Activated T-cell treated with anti-CD3 and anti-CD28 coated beads, Interleukin-2, amount 50 U/mL, for 72 hours (primary cell): ENCODE measurements at places on chromosomes 13 and 19.

GRCh38 chr13:107065036-107065435 is 497.1 kb upstream of the ARGLU1 start:
- DNase-seq: no peak

- no peak for DNase-seq
These were observed 26.2 kb downstream of the SIGLECL1 start for GRCh38 chr19:51277112-51277511.

DNA sequence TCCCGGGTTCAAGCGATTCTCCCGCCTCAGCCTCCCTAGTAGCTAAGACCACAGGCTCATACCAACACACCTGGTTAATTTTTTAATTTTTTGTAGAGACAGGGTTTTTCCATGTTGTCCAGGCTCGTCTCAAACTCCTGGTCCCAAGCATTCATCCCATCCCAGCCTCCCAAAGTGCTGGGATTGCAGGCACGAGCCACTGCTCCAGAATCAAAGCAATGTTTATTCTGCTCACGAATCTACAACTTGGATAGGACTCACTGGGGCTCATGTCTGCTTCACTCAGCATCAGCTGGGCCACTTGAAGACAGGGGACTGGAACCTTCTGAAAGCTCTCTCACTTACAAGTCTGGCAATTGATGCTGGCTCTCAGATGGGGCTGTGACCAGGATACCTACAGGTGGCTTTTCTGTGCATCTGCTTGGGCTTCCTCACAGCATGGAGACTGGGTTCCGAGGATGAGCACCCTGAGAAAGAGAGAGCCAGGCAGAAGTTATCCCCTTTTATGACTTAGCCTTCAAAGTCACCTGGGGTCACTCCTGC is 8.2 kb upstream of the ZNF792 start:
- no peak for DNase-seq

GRCh38 chr19:33676999-33677665 is 55.4 kb downstream of the CHST8 start:
- DNase-seq: no peak

DNA sequence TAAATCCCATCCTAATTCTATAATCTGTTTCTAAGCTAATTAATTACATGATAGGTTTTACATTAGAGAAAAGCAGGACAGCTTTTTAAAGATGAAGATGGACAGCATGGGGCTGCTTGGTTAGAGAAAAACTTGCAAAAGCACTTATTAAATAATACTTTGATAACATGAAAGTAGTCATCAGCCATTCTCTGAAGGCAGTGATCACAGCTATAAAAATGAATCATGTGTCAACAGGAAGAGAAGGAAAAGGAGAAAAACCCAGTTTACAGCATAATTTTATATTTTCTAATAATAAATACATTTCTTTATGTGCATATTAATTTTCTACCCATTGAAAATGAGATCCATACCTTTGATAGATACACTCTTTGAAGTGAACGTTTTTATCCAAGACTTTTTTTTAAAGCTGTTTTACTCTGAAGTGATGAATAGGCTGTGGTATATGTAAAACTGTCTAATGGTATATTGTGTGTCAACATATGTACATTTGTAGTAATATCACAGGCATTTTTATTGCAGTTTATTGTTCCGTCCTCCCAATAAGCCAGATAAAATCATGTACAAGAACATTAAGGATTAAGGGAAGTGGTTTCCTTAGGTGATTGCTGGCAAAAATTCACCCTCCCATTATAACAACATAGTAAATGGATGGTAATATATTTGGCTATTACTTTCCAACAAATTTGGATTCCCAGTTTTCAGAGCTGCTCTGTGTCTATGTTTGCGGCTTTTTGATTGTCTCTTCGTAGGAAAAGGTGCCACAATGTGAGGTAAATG is 1.3 kb upstream of the KLF5 start:
- no peak for DNase-seq

DNA sequence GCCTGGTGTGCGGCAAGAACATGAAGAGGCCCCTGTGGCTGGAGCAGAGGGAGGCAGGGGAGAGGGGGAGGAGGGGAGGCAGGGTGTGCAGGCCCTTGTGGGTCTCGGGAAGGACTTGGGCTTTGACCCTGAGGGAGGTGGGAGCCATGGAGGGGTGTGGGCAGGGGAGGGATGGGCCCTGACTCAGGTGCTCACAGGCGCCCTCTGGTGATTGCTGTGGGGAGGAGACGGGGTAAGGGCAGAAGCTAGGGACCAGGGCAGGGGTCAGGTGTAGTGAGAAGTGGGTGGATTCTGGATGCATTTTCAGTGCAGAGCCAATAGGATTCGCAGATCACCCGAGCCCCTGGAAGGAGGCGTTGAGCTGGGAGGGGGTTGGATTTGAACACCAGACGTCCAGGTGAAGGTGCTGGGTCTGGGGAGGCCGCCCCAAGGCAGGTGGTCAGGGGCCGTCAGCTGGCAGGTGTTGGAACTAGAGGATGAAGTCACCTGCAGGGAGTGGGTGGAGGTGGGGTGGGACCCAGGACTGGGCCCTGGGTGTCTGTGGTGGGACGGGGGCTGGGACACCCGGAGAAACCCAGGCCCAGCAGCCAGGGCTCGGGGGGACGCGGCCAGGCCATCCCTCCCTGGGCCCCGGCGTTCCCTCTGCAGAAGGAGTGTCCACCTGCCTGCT is 185.4 kb downstream of the KDM4B start:
- DNase-seq: peak; percentile 59

DNA sequence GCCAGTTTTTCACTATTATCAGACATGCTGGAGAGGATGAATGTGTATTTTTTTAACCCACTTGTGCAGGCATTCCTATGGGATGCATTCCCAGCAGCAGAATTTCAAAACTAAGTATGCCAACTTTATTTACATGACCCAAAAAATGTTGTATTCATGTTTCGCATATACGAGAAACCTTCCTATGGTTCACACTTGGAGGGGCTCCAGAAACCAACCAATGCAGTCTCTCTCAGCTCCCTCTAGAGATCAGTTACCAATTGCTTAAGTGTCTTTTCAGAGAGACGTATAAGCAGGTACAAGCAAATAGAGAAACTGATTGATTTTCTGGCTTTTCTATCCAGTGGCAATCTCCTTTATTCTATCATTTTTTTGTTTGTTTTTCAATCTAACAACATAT is 5.5 kb upstream of the PTOV1 start:
- DNase-seq: no peak

DNA sequence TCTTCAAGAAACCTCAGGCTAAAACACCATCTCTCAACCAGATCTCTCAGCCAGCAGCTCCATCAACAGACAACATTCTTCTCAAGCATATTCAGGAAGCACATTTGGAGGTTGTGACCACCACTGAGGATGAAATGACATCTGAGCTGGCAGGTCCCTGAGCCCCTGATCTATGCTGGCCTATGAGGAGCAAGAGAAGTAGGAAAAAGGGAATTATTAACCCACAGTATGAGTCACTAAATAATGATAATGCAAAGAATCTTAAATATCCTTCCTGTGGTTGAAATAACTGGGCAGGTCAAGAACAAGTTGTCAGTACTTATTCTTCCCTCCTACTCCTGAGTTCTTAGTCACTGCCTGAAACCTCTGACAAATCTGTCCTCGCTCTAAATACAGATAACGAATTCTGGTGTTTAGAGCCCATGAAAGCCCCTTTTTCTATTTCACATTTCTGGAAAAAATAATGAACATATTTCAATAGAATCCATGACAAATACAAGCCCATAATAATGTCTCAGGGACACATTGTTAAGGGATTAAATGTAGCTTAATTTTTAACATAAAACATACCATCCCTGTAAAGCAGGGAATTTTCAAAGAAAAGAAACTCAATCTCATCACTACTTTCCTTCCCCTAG is 225.8 kb upstream of the IRS2 start:
- no peak for DNase-seq

DNA sequence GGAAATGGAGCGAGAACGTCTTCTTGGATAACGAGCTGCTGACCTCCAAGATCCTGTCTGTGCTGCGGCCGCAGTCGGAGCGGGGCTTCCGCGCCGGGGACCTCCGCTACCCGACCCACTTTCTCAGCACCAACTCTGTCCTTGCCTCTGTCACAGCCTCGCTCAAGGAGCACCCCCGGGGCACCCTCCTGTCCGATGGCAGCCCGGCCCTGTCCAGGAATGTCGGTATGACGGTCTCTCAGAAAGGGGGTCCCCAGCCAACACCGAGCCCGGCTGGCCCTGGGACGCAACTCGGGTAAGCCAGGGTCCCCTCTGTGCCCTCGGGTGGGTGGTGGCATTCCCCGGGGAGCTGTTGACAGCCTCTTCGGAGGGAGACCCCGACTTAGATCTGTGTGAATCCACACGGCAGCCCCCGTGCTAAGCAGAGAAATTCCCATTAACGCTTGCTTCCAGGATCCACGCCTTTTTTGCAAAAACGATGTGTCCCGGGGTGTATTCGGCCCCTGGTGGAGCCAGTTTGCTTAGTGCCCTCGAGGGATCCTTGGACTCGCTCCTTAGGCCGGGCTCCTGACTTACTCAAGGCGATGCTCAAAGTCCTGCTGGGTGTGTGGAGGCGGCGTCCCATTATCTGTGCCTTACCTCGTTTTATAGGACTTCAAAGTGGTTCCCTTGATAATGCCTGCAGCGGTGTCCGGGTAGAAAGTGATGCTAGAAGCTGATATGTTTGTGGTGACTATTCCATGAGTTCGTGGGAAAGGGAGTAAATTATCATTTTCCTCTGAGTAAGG is 48.5 kb downstream of the PEX11G start:
- DNase-seq: no peak

DNA sequence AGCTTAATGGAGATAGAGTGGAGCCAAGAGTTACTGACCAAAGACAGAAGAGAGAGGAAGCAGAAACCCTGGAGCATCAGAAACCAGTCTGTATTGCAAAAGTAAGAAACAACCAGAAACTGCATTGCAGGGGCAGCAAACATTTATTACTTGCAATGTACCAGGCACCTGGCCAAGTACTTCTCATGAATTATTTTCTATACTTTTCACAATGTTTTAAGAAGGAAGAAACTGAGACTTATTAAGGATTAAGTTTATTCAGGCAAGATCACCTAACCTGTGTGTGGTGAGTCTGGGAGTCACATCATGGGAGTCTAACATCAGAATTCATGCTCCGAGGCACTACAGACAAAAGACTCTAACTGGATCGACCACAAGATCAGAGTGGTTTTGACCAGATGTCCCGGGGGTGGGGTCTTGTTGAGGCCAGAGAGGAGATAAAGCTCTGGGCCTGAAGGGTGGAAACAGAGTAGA is 47.4 kb downstream of the TNFRSF19 start:
- DNase-seq: no peak

GRCh38 chr19:33294058-33294798 is 8.1 kb downstream of the CEBPA start:
- no peak for DNase-seq

DNA sequence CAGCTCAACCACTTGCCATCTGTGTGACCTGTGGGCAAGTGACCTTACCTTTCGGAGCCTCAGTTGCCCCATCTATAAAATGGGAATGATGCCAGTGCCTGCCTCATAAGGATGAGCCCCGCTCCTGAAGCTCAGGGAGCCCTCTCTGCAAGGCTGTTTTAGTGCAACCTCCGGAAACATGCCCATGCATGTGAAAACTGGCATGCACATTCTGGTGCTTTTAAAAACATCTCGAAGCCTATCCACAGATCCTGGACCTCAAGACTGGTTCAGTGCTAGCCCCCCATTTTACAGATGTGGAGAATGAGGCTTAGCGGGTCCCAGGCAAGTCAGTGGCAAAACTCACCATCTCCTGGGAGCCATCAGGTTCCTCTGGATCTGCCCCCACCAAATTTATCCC is 5.6 kb downstream of the CADM4 start:
- no peak for DNase-seq

DNA sequence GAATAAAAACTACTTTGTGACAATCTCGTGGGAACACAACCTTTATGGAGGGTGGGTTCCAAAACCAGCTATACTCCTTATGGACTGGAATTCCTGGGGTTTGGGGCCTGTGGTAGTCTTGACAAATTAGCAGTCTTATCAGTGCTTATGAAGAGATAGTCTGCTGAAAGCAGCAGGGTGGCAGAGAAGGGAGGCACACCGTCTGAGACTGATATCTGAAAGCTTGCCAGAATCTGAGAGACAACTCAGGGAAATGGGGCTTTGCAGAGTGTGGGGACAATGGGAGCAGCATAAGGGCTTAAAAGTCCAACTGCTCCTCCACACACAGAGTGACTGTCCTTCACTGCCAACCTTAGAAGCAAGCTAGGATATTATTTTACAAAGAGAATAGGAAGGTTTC is 95.9 kb downstream of the UGGT2 start:
- DNase-seq: no peak

- no peak for DNase-seq
These were observed 19.7 kb downstream of the RANBP3 start for GRCh38 chr19:5958074-5958850.

DNA sequence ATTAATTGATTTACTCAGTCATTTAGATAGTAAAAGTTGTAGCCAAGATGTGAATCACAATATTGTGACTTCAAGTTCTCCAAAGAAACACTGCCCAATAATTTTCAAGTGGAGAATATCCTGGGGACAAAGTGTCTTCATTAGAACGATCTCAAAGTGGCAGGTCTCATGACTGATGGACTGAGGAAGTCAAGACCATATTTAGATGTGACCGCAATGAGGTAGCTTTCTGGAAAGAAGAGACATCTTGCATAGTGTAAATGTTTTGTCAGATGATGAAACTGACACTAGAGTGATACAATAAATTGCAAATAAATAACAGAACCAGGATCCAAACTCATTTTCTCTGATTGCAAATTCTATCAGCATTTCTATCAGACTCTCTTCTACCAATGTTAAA is 1476.9 kb downstream of the EFNB2 start:
- DNase-seq: no peak

GRCh38 chr19:38206928-38207327 is 17.1 kb downstream of the DPF1 start:
- DNase-seq: no peak

DNA sequence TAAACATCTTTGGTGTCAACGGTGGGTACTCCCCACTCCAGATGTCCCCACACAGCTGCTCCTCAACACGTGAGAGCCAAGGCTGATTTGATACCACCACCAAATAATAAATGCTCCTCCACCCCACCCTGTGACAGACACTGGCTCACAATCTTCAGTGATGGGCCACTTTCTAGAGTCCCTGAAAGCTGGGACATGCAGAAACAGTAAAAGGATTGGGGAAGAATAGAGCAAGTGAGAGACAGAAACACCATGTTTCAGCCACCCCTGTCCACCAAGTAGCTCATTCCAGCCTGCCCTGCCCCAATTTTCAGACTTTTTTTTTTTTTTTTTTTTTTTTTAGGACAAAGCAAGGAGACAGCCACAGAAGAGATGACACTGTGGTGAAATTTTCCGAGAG is 1.6 kb downstream of the SLC46A3 start:
- no peak for DNase-seq

DNA sequence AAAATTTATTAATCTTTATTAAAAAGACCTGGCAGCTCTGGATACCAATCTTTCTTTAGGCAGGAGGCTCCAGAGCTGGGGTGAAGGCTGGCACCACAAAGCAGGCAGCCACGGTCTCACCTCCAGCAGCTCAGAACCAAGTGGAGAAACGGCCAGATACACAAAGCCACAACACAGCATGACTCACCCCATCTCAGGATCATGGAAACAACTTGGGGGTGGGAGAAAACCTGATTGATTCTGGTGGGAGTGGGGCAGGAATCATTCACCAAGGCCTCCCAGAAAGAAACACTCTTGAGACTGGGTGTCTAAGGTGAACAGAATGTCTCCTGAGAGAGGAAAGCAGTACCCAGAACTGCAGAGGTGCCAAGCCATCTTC is 64.2 kb downstream of the CRYL1 start:
- DNase-seq: peak; percentile 16

- no peak for DNase-seq
These were observed at the start of gene IL11 for GRCh38 chr19:55370305-55370988. TSS of gene IL11 (minus strand) at chr19:55370463. CDS start at chr19:55370310, 153 bp downstream.
